ENCODE measurements at places on chromosomes 5 and 9. TPM values are rescaled to one million over a fixed set of nuclear protein-coding genes. Genes with fewer than 3 reads are reported as not detected.

GRCh38 chr5:129051283-129051682 is 43.3 kb upstream of the ISOC1 start:
- DNase-seq, result no peak

GRCh38 chr9:101030086-101030391 is 1.5 kb downstream of the PLPPR1 start:
- DNase-seq, result no peak

GRCh38 chr5:137659209-137659608 is 76.7 kb downstream of the KLHL3 start:
- no peak for DNase-seq

DNA sequence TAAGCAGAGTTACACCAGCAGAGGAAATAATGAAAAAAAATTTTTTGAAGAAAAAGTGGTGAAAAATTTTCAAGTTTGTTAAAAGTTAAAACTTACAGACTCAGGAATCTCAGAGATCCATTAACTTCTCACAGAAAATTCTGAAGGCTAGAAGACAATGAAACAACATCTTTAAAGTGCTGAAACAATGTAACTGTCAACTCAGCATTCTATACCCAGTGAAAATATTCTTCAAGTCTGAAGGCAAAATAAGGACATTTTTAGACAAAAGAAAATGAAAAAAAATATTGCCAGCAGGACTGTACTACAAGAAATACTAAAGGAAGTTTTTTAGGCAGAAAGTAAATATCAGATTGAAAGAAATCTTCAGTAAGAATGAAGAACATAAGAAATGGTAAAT is 36.7 kb upstream of the RGMB start:
- no peak for DNase-seq

DNA sequence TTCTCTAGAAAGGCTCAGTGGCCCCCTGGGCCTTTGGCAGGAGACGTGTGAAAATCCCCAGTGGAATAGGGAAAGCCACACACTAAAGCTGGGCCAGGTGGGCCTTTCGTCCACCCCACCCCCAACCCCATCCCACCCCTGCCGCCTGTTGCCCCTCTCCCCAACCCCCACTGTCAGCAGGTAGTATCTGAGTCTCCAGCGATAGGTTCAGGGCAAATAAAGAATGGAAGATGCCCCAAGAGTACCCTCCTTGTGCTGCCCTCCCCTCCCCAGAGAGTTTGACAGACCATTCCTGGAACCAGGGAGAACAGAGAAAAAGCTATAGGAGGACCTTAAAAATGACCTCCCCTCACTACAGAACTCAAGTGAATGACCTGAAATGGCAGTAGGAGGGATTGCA is 36.7 kb upstream of the UBE2D2 start:
- DNase-seq, result no peak

DNA sequence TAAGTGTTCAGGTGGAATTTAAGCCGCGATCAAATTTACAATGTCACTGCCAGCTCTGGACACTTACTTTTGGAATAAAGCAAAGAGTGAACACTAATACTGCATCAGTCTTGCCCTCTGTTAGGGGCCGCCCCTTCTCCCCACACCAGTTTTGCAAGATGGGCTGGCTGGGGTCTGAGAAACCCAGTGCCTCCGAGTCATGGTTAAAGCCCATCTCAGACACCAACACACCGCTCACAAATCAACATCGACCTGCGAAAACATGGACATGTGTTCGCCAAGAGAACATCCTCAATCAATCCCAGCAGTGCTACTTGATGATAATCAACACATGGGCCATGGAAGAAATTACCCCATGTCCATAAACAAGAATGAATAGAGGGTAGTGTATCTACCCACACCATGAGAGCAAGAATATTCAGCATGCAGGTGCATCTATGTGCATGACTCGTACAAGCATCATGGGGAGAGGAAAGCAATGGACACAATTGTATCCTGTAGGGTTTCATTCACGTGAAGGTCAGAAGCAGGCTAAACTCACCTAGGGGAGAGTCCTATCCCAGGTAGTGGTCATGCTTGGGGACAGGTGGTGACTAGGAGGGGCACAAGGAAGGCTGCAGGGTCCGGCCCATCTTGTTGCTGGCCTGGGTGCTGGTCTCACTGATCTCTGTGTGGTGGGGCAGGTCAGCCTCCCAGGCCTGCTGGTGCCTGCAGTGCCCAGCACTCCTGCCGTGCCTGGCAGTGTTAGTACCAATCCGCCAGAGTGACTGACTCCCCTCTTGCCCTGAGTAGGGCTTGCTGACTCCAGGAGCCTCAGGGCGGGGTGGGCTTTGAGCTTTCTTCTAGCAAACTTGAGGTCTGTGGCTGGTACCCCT is 5.0 kb downstream of the S1PR3 start:
- DNase-seq, result no peak

GRCh38 chr5:173878224-173878967 is 9.8 kb upstream of the CPEB4 start:
- DNase-seq, result no peak

- DNase-seq, result peak; percentile 16
Measured at GRCh38 chr9:125374443-125375309, 113.0 kb downstream of the GAPVD1 start.

GRCh38 chr9:99626426-99626825 is 195.3 kb upstream of the NR4A3 start:
- no peak for DNase-seq

DNA sequence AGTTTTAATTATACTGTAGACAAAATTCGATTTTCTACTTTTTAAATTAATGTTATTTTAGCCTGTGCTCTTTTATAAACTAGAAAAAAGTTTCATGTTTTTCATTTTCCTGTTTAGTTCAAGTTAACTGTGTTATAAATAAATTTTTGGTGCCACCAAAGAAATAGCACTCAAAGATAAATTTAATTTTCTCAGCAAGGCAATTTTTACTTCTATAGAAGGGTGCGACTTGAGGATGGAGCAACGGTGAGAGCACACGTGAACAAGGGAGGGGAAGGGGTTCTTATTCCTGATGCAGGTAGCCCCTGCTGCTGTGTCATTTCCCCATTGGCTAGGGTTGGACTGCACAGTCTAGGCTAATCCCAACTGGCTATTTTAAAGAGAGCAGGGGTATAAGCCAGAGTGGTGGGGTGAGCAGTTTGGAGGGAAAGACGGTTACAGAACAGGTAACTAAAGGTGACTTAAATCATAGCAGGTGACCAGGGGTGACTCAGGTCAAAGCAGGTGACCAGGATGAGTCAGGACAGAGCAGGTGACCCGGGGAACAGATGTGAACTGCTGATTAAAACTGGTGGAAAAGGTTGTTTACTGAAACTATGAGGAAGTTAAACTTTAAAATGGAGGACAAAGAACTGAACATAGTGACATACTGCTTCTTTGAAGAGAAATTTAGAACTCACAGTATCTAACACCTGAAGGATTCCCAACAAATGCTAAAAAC is 104.6 kb upstream of the GPBP1 start:
- no peak for DNase-seq

- no peak for DNase-seq
Measured at GRCh38 chr9:78778861-78779374, 482.0 kb downstream of the PSAT1 start.

Gene EFCAB9
- not detected for total RNA-seq

Gene PAEP
- not detected for total RNA-seq

Gene CER1
- not detected for total RNA-seq

Gene NEK6
- 136 TPM for total RNA-seq

Gene BARX1
- not detected for total RNA-seq

Gene ZNF883
- not detected for total RNA-seq

Gene GNA14
- not detected for total RNA-seq

Gene CYLC2
- not detected for total RNA-seq
